ENCODE measurements at places on chromosomes 2 and 18.
A peak's percentile ranks its signal among the peaks of the same experiment; 100 is the strongest.

GRCh38 chr2:86072271-86072858 lies 33.3 kb downstream of the POLR1A start:
- DNase-seq: no peak

DNA sequence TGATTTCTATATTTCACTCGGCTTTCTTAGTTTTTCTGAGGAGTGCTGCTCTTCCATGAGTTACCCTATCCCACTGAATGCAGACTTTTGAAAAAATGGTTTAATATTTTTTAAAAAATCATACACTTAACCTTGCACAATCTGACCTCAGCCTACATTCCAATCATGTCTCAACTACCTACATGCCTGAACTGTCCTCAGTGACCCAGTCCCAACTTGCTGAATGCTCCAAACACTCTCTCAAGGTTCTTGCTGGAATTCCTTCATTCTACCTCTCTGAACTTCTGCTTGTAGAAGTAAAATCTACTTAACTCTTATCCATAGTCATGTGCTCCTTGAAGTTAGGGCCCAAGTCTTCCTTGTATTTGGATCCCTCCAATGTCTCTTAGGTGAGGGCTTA lies 181.6 kb downstream of the XIRP2 start:
- DNase-seq: no peak

DNA sequence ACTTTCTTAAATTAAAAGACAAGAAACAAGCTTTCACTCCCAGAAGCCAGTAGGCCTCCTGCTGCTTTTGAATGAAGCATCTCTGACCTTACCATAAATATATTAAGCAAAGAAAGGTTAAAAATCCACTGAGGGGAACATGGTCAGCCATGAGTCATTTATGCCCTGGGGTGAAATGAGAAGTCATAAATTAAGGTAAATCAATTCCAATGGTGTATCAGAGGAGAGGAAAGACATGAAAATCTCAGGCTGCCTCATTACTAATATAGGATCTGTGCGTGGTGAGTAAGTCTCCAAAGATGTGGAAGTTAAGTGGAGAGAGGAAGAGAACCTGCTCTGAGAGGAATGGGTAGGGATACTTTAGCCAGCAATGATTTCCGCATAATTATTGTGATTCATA lies 292.3 kb upstream of the CHAC2 start:
- no peak for DNase-seq

- no peak for DNase-seq
Observed at GRCh38 chr2:227160164-227160563, 3.8 kb downstream of the COL4A4 start.

- DNase-seq: no peak
Observed at GRCh38 chr18:42821492-42821891, 294.0 kb downstream of the RIT2 start.

GRCh38 chr2:96152304-96153161 lies 7.3 kb upstream of the DUSP2 start:
- DNase-seq: no peak

GRCh38 chr2:136116813-136117390 lies 1.0 kb downstream of the CXCR4 start:
- DNase-seq: peak; percentile 37

GRCh38 chr2:113230531-113230930 lies 48.2 kb downstream of the PAX8 start:
- no peak for DNase-seq

DNA sequence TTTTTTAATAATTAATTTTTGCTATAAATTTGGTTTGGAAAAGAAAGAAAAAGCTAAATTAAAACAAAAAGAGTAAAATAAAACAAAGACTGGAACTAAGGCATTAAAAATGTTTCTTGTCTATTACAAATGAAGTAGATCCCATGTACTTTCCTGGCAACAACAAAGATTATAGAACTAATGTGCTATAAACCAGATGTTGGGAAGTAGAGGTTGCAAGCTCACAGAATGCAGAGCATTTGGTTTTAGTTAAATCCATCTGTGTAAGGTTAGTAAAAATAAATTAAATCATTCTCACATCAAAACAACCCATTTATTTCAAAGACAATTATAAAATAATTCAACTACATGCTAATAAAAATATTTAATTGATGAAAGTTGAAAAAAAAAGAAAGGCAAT lies 157.2 kb upstream of the ZC3H15 start:
- DNase-seq: no peak

DNA sequence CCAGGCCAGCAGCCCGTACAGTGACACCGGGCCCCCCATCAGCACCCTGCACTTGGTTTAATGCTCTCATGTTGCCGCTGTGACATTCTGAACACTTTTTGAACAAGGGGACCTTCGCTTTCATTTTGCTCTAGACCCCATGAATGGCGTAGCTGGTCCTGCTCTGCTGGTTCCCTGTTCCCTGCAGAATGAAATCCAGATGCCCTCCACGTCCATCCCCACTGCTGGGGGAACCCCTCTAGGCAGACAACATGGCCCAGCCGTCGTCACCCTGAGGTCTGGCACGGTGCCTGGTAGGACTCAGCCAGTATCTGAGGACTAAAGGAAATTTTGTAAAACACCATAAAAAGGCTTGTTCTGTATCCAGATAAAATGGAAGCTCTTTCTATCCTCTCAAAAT lies 128.6 kb downstream of the KCTD1 start:
- DNase-seq: no peak
